Activated naive CD4-positive, alpha-beta T cell treated with anti-CD3 and anti-CD28 coated beads for 36 hours (primary cell): ENCODE measurements at places on chromosomes 2 and 18. TPM values are rescaled to one million over a fixed set of nuclear protein-coding genes. Genes with fewer than 3 reads are reported as not detected.

CABLES1 gene
- total RNA-seq = 0.12 TPM

PHLPP1 gene
- 7.2 TPM for total RNA-seq

UGT1A5 gene
- not detected for total RNA-seq

ALPG gene
- not detected for total RNA-seq

ANKRD30BL gene
- total RNA-seq = not detected

ERICH2 gene
- not detected for total RNA-seq

GPR155 gene
- 11.0 TPM for total RNA-seq

ATAD2B gene
- 12.9 TPM for total RNA-seq

SANBR gene
- total RNA-seq = 2.1 TPM

PJVK gene
- total RNA-seq = 2.4 TPM
